ENCODE measurements at places on chromosomes 16 and 17.

GRCh38 chr17:7707446-7707845, 2.4 kb downstream of the EFNB3 start:
- H3K27me3 ChIP-seq, result peaks cover 92% of the 10 kb centered on the region
- DNase-seq, result no peak
- peaks cover 3% of the 10 kb centered on the region for H3K36me3 ChIP-seq
- H3K4me3 ChIP-seq, result no peak overlapping the region
- H3K27ac ChIP-seq, result no peak overlapping the region

- no peak overlapping the region for H3K27ac ChIP-seq
- no peaks in the 10 kb centered on the region for H3K27me3 ChIP-seq
- H3K4me3 ChIP-seq, result no peak overlapping the region
- H3K36me3 ChIP-seq, result no peaks in the 10 kb centered on the region
- no peaks in the 10 kb centered on the region for H3K4me1 ChIP-seq
- DNase-seq, result no peak
Measured at GRCh38 chr16:58885528-58886170, 151.5 kb upstream of the GOT2 start.

DNA sequence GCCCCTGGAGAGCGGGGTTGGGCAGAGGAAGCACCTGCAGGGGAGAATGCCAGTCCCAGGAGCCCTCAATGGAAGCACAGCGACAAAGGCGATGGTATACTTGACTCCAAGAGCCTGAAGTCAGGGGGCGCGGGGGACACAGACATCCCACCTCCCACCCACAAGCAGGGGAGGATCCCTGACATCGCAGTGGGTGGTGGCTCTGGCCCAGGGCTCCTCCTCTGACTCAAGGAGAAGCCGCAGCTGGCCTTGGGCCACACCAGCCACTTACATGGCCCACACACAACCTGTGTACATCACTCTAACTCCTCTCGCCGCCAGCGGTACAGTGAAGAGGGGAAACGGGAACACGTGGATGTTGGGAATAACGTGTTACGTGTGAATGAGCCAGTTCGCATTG, 44.3 kb downstream of the FZD2 start:
- H3K27ac ChIP-seq, result no peak overlapping the region
- DNase-seq, result no peak
- no peaks in the 10 kb centered on the region for H3K36me3 ChIP-seq
- no peaks in the 10 kb centered on the region for H3K27me3 ChIP-seq

- no peaks in the 10 kb centered on the region for H3K36me3 ChIP-seq
- peaks cover 27% of the 10 kb centered on the region for H3K4me1 ChIP-seq
- no peak overlapping the region for H3K27ac ChIP-seq
- no peaks in the 10 kb centered on the region for H3K27me3 ChIP-seq
- H3K4me3 ChIP-seq, result no peak overlapping the region
Measured at GRCh38 chr17:58377661-58378060, 25.7 kb upstream of the SUPT4H1 start.

GRCh38 chr17:76250141-76250540, 9.8 kb upstream of the RNF157 start:
- H3K4me3 ChIP-seq, result no peak overlapping the region
- no peaks in the 10 kb centered on the region for H3K27me3 ChIP-seq
- H3K4me1 ChIP-seq, result no peaks in the 10 kb centered on the region
- DNase-seq, result no peak

All from thymus (tissue), 14 donors.